ENCODE measurements at places on chromosomes 1 and 21.

- DNase-seq: no peak
Observed at GRCh38 chr1:172724765-172725613, 66.1 kb downstream of the FASLG start.

GRCh38 chr1:208593306-208594006, 349.3 kb upstream of the PLXNA2 start:
- DNase-seq: no peak

DNA sequence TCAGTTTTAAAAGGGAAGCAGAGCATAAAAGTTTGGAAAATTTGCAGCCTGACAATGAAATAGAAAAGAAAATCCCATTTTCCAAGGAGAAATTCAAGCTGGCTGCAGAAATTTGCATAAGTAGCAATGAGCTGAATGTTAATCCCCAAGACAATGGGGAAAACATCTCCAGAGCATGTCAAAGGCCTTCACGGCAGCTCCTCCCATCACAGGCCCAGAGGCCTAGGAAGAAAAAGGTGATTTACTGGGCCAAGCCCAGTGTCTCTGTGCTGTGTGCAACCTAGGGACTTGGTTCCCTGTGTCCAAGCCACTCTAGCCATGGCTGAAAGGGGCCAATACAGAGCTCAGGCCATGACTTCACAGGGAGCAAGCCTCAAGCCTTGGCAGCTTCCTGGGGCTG, 26.1 kb downstream of the KRTAP20-3 start:
- no peak for DNase-seq

DNA sequence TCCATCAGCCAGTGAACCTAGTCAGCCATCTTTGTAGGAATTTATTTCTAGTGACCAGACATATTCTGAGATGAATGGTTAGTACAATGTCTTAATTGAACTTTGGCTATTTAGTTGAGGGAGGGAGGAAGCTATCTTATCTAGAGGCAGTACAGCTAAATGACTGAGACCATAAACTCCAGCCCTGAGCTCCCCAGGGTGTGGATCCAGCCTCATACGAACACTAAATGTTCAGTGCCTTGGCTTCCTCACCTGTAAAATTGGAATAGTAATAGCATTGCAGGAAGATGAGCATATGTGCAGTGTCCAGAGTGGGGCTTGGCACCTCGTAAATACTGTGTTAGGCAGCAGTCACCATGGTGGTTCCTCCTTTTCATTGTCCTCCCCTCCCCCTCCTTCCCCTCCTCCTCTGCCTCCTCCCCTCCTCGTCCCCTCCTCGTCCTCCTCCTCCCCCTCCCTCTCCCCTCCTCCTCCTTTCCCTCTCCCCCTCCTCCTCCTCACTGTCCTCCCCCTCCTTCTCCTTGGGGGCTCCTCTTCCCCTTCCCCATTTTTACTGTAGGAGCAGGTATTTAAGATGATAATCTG, 108.2 kb downstream of the GALNT2 start:
- no peak for DNase-seq

GRCh38 chr1:116292929-116293725, 79.9 kb upstream of the ATP1A1 start:
- no peak for DNase-seq

DNA sequence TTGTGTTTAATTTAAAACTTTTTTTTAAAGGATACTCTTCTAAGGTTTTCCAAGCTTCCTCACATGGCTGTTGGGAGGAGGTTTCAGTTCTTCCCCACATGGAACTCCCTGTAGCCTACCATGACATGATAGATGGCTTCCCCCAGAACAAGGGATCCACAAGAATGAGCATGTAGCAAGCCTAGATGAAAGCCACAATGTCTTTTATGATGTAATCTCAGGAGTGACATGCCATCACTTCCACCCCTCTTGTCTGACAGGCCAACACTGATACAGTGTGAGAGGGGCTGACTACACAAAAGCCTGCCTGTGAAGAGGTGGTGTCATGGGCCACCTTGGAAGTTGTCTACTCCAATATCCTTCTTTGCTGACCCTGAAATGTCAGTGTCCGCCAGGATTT, 32.0 kb downstream of the CD34 start:
- DNase-seq: no peak

GRCh38 chr21:18334066-18334465, 69.5 kb downstream of the TMPRSS15 start:
- no peak for DNase-seq

GRCh38 chr1:195965036-195965435, 643.2 kb downstream of the KCNT2 start:
- DNase-seq: no peak

DNA sequence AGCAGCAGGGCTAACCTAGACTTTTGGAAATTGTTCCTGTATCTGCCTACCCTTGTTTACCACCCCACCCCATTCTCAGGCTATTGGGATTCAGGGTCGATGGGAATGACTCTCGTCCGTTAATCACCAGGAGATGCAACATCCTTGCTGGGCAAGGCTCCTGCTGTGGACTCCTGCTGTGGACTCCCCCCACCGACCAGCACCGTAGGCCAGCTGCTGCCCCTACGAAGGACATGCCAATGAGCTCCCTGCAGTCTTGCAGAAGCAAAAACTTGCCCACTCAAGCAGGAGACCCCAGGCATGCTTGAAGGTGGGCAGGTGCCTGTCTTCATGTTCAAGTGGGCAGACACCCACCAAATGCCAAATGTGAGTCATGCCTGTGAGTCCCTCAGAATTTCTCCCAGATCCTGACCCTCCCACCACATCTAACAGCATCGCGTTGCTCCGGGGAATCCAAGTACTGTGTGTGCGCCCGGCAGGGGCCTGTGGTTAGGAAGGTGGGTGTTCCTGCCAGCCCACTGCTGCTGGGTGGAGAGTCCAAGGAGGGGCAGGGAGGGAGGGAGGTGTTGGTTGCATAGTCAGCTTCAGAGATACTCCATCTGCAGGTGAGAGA, 41.7 kb upstream of the SOX13 start:
- no peak for DNase-seq

- no peak for DNase-seq
Observed at GRCh38 chr1:54362881-54363340, 43.3 kb downstream of the SSBP3 start.

GRCh38 chr1:237932816-237933215, 42.1 kb upstream of the ZP4 start:
- DNase-seq: no peak

DNA sequence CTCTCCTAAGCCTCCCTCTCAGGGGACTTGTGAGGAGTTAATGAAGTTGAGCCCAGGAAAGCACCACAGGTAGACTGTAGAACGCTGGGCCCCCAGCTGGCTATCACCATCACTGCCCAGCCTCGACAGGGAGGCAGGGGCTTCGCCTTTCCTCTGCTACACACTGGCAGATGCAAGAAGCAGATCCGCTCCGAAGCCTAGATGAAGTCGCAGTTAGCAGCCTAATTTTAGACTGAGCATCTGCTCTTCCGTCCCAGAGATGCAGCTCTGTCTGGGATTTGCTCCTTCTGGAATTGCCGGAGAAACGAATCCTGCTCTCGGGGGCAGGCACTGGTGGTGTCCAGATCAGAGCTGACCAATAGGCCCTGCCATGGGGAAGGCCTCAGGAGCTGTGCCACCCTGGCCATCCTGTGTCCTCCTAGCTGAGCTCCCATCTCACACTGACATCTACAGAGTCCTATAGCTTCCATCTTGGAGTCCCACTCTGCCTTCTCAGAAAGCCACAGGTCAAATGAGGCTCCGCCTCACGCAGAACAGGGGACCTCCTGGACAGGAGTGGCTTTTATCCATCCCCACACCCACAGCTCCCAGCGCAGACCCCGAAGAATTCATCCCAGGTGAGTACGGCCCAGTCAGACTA, 186.8 kb upstream of the EDN2 start:
- no peak for DNase-seq

DNA sequence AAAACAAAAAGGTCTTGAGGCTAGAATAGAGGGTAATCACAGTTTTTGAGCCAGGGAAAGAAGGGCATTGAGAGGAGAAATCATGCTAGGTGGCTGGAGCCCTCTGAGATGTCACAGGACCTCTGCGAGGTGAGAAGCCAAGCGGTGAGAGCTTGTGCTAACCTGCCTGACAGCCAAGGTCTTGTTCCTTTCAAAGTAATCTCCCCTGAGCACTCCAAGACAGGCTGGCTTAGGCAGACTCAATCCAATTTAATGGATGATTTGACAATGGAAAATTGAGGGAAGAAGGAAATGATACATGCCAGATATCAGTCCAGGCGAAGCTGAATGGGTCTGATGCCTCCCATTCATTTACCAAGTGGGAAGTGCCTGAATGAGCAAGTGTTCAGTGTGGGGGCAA, 311.9 kb upstream of the PTBP2 start:
- DNase-seq: no peak

DNA sequence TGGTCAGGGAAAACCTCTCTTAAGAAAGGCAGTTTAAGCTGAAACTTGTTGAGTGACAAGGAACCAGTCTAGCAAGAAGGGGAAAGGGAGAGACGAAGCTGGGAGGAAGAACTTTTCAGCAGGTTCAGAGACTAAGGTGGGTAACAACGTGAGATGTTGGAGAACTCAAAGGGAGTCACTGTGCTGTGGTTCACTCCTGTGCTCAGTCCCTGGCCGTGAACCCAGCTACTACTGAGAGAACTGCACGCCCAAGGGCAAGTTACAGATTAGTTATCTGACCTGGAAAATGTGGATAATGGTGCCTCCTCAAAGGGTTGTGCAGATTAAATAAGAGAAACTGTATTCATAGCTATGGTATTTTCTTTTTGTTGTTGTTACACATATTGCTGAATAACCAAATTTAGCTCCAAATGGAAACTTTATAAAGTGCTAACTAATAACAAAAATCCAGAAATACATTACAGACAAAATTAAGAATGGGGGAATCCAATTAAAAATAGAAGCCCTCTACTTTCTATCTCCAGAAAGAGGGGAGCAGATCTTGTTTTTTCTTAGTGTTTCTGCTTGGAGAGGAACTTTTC, 2.9 kb downstream of the ZBTB40 start:
- DNase-seq: no peak

DNA sequence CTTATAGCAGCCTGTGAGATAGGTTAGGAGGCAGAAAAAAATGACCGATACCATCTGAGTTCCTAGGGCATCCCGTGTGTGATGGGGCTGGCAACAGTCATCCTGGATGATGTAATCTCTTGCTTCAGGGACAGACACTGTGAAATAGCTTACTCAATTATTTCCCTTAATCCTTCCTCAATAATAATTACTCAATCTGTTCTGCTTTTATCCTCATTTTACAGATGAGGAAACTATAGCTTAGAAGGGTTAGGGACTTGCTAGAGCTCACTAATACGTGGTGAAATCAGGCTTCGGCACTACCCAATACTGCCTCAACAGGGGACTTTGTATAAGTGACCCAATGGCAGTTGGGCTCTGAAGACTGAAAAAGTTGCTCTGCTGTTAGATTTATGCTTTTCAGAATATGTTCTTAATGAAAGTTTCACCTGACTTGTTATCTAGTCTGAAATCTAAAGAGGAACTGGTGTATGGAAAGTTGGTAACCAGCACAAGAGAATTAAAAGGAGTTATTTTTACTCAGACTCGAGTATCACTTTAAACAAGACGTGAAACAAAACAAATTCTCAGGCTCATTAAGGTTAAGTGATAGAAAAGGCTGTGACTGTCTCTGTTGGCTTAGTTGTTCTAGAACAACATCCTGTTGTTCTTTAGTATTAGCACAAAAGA, 14.4 kb downstream of the CD55 start:
- no peak for DNase-seq

- no peak for DNase-seq
Observed at GRCh38 chr1:214312530-214313051, 31.6 kb downstream of the SMYD2 start.

DNA sequence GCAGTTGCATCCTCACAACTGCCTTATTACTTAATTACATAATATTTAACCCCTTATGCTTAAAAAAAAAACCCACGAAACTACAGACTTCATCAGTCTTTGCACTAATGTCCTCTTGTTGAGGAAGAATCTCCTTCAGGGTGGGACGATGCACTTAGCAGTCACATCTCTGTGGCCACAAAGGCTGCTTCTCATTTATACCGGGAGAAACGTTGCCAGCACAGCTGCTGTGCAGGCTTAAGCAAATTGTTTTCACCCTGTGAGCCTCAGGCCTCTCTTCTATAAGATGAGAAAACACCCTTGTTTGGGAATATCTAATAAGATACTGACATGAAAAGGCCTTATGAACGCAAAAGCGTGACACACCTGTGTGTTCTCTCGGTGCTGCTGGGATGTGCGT, 2.9 kb upstream of the OBSCN start:
- no peak for DNase-seq

GRCh38 chr1:87754139-87754538, 425.5 kb downstream of the LMO4 start:
- DNase-seq: no peak

- peak; percentile 19 for DNase-seq
Observed at GRCh38 chr1:7755448-7755847, 15.6 kb upstream of the VAMP3 start.

GRCh38 chr1:193125369-193125768, 3.5 kb downstream of the CDC73 start:
- DNase-seq: no peak

DNA sequence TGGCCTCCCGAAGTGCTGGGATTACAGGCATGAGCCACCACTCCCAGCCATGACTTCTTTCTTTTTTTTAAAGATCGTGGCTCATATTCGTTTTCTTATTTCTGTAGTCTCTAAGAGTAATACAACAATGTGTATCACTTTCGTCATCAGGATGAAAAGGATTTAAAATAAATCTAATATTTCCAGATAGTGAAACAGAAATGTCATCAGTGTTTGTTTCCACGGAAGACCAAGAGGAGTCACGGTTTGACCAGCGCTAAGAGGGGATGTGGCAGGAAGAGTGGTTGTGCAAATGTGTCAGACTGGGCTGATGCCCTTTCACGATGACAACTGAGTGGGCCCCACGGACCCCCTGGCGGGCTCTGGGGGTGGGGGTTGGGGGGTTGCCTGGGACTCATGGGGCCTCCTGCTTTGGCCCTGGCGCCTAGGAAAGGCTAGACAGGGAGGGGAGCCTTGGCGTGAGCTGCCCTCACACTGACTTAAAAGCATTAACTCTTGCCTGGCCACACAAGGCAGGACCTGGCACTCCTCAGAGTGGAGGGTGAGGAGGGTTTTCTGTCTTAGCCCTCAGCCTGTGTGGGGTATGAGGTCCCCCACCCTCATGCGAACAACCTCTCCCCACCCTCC, 8.4 kb downstream of the SOX13 start:
- DNase-seq: no peak

DNA sequence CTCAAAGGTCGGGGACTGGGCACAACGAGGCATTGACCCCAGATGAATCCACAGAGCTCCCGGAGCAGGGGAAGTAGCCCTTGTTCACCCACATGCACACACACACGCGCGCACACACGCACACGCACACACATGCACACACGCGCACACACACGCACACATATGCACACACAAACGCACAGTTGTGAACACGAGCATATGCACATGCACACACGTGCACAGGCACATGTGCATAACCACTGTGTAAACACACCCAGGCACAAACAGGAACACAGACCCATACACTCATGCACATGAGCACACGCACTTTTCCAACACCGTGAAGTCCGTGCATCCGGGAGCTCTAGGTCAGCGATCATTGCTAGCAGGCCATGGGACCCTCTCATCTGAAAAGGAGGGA, 176.8 kb upstream of the ARHGEF16 start:
- DNase-seq: no peak

Measured in ACHN (cell line).